A549 treated with Hydrocortisone at 1 μM for 4 hours (cell line): ENCODE measurements at places on chromosomes 5 and 9. TPM values are rescaled to one million over a fixed set of nuclear protein-coding genes. Genes with fewer than 3 reads are reported as not detected.

Gene MSX2
- total RNA-seq: 3.1 to 5.0 TPM (median 4.3 TPM) in 5 replicates

Gene MEIKIN
- not detected in 5 replicates for total RNA-seq

Gene GZMA
- not detected in 5 replicates for total RNA-seq

Gene ABLIM3
- total RNA-seq: 19.4 to 23.0 TPM (median 20.5 TPM) in 5 replicates

Gene TBC1D13
- total RNA-seq: 20.7 to 24.8 TPM (median 21.3 TPM) in 5 replicates
